H1 (cell line): ENCODE measurements at places on chromosomes 3 and 15. TPM values are rescaled to one million over a fixed set of nuclear protein-coding genes. Genes with fewer than 3 reads are reported as not detected.

DNA sequence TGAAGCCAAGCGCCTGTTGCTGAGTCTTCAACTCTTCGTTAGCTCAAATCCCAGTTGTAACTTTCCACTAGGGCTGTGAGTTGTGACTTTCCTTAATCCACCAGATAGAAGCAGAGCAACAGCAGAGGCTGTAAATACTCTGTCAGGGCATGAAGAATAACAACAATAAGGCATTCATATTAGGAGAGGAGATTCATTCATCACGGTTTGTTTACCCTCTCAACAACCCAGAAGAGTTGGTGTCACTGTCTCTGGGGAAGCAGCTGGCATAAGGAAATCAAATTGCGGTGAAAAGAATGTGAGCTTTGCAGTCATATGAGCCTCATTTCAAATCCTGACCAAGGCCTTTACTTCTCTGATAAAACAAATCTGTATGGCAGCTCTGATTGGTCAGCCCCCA is 184.8 kb downstream of the SHQ1 start:
- DNase-seq: no peak

DNA sequence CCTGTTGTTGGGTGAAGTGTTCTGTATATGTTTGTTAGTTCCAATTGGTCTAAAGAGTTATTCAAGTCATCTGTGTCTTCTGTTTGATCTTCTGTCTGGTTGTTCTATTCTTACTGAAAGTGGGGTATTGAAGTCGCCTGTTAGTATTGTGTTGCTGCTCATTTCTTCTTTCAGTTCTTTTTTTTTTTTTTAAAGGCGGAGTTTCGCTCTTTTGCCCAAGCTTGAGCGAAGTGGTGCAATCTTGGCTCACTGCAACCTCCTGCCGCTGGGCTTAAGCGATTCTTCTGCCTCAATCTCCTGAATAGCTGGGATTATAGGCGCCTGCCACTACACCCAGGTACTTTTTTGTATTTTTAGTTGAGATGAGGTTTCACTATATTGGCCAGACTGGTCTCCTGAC is 23.5 kb downstream of the PFN2 start:
- no peak for DNase-seq

Gene UNC13C
- 0.02 TPM in 1 of 2 replicates, not detected in the other for polyA plus RNA-seq

Gene PDIA5
- polyA plus RNA-seq: 18.2 and 18.9 TPM in 2 replicates

Gene SAMD7
- polyA plus RNA-seq: not detected in 2 replicates

Gene CHL1
- polyA plus RNA-seq: 0.03 and 0.05 TPM in 2 replicates

DNA sequence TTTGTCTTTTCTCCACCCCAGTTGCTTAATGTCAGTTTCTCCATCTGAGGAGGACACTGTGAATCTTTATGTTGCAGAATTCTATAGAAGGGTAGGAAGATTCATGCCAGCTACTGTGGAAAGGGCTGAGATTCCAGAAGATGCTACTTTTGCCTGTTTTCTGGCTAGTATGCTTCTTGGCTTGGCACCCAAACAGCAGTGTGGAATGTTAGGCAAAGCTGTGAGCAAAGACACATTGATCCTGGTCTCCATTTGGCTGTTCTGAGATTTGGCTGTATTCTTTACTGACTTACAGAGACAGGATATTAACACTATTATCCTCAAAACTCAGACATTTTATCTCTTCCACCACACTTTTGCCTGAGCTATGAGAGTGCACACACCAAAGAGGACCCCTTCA is 39.3 kb downstream of the PDHB start:
- no peak for DNase-seq

Gene HTR3E
- polyA plus RNA-seq: not detected in 2 replicates

Gene PEX5L
- 0.80 and 0.89 TPM in 2 replicates for polyA plus RNA-seq

DNA sequence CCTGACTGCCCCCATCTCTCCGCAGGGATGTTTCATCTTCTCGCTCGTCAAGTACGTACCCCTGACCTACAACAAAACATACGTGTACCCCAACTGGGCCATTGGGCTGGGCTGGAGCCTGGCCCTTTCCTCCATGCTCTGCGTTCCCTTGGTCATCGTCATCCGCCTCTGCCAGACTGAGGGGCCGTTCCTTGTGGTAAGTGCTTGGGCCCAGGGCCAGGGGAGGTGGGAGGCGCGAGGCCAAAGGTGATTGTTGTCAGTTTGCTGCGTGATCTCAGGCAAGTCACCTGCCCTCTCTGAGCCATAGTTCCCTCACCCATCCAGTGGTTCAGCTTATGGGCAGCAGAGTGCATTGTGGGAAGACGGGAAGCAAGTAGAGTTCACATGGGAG is 58.5 kb downstream of the GRIP2 start:
- no peak for DNase-seq

DNA sequence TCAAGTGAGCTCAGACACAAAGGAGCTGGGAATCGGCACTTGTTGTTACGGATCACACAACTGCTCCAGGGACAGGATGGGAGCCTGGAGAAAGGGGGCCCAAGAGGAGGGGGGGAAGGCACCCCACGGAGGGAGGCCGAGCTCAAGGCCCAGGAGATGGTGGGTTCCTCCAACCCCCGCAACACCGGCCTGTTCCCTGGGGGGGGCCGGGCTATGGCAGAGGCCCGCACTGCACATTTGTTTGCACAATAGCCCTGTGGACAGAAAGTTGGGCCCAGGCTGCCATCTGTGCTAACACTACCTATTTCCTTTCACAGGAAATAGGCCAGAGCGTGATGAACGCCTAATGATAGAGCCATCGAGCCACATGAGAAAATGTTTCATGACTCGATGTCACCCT is 147.1 kb downstream of the NSMCE3 start:
- DNase-seq: no peak

Gene GALNT15
- 0.02 TPM in 1 of 2 replicates, not detected in the other for polyA plus RNA-seq

GRCh38 chr3:60917141-60917540 is 334.1 kb downstream of the FHIT start:
- DNase-seq: no peak

DNA sequence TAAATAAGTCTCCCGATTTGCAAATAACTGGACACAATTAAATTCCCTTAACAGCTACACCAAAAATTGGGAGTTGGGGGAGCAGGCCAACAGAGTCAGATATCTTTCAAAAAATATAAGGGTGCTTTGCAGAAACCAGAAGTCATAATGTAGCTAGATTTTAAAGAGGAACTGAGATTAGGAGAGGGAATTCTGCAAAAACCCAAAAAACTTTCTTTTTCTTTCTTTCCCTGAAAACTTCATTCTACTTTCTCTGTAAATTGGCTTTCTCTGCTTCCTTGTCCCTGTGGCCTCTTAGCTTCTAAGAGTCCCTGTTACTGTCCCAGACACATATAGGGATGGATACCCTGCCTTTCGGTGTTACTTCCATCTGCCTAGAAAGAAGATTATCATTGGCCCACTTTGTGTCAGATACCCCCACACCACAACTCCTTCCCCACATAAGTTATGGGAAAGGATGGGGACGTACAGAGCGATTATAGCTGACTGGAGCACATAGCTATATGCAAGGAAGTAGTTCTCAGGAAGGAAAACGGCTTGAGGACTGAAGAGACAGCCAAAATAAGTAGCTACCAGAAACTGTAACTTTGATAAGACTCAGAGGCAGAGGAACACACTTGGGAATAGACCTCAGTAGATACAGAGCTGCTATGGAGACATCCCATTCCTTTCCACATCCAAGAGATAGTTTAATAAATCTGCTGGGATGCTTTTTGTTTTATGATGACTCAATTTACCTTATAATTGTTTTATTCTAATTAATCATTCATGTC is 129.1 kb upstream of the TGFBR2 start:
- DNase-seq: no peak

DNA sequence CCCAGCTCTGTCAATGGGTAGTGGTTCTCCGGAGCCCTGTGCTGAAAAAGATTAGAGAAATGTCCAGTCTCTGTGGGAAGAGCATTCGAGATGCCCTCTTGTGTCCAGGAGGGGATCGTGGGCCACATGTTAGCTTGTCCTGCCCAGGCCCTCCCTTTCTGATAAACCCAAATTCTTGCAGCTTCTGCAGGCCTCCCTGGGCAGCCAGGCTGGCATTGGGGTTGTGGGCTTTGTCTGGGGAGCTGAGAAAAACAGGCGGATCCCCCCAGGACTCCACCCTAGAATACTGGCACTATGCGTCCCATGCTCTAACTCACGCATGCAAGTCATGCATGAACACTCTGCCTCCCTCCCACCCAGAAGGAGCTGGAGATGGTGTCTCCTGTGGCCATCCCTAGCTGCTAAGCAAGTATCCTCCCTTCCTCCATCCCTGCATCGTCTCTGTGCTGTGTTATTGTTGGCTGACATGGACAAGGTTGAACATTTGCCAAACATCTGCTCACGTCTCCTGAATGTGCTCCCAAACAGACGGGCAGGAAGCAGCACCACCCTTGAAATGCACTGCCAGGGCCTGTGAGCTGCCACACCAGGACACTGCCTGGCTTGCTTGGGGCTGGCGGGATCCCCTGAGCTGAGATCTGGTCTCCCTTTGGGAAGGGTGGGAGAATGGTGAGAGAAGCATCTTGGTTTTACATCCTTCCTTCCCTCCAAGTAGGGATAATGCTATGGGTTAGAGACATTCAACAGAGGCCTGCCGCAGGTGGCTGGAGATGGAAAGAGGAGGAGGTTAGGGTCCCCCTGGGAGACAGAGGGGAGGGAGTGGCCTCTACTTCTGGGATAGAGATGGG is 26.5 kb downstream of the CFAP161 start:
- DNase-seq: no peak

Gene NANOGP8
- 14.5 and 23.3 TPM in 2 replicates for polyA plus RNA-seq

Gene CDHR4
- 0.60 and 0.96 TPM in 2 replicates for polyA plus RNA-seq

Gene U2SURP
- polyA plus RNA-seq: 14.4 and 22.2 TPM in 2 replicates

Gene MUC13
- not detected in 2 replicates for polyA plus RNA-seq

Gene KLHDC8B
- polyA plus RNA-seq: 20.9 and 21.3 TPM in 2 replicates

- DNase-seq: no peak
Measured at GRCh38 chr15:32817577-32817976, 99.8 kb downstream of the GREM1 start.

DNA sequence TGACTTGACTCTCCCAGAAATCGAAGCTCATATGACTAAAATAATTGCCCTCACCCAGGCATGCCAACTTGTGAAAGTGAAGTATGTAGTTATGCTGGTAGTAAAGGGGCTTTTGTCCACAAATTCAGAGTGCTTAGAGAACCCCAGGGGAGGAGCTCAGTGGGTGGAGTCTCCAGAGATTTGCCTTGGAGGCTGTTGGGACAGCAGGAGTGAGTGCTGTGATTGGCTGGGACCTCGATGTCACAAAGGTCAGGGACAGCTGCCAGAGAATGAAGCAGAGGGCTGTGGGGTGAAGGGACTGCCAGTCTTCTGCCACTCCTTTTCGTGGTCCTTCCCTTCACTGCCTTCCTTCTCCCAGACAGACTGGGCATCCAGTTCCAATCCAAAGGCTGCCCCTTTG is 49.8 kb downstream of the ZNF445 start:
- no peak for DNase-seq

Gene B3GNT5
- polyA plus RNA-seq: 1.7 and 2.4 TPM in 2 replicates

- no peak for DNase-seq
Measured at GRCh38 chr3:43854283-43854682, 163.5 kb downstream of the ABHD5 start.

Gene FGF7
- not detected in 2 replicates for polyA plus RNA-seq

Gene CACNA2D2
- 24.9 and 25.0 TPM in 2 replicates for polyA plus RNA-seq

Gene NUDT16
- polyA plus RNA-seq: 8.5 and 12.2 TPM in 2 replicates

- no peak for DNase-seq
Measured at GRCh38 chr3:184227481-184227935, 1.9 kb upstream of the VWA5B2 start.

DNA sequence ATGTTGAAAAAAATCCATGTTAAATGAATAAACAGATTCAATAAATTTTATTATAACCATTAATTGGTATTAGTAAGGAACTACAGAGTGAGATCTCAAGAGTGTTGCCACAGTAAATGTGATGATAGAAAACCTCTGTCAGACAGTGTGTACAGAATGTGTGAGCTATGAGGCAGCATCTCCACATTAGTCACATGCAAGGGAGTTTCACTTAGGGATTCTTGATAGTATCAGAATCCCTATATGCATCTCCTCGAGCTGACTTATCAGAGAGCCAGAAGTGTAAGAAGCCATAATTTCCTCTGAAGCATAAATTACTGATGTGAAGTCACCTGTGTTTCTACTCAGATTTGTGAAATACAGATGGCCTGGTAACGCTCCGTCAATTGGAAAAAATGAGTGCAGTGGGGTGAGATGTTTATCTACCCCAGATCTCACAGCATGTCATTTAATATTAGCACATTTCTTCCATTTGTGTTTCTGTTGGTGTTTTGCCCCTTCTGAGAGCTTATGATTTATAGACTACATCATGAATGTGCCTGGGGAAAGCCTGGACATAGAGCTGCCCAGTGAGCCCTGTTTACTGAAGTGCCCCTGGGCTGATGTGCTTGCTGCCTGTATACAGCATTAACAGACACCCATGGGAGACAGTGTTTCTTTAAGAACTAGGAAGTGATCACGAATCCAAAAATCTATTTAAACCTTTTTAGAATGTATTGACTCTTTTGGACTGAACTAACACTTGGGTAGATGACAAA is 262.4 kb downstream of the CPNE4 start:
- DNase-seq: no peak

GRCh38 chr15:71634820-71635560 is 175.4 kb upstream of the NR2E3 start:
- DNase-seq: no peak

DNA sequence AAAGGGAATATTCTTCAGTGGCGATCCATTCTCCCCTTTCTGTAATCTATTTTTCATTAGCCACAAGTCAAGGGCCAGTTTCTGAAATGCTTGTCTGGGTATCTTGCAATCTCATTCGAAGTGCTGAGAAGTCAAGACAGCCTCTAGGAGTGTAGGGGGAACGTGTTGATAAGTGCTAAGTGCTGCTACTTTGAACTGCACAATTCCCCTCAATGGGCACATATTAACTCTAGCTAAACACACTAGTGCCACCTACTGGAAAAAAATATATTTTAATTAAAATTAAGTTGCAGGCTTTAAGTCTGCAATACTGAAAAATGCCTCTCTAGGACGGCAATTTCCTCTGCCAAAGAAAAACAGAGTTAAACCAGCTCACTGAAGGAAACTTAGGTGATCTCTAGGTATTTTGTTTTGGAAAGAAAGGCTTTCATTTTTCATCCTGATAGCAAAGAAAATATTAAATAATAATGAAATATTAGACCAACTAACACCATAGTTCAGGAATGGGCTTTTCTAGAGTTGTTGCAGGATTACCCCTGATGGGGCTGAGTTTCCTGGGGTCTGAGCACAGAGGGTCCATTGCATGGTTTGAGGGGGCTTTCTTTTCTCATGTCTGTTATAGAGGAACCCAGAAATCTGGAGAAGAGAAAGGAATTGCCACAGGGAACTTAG is 181.9 kb upstream of the KBTBD8 start:
- DNase-seq: no peak

- no peak for DNase-seq
Measured at GRCh38 chr3:131454501-131454900, 48.3 kb downstream of the MRPL3 start.

Gene KIF23
- 17.9 and 26.2 TPM in 2 replicates for polyA plus RNA-seq

DNA sequence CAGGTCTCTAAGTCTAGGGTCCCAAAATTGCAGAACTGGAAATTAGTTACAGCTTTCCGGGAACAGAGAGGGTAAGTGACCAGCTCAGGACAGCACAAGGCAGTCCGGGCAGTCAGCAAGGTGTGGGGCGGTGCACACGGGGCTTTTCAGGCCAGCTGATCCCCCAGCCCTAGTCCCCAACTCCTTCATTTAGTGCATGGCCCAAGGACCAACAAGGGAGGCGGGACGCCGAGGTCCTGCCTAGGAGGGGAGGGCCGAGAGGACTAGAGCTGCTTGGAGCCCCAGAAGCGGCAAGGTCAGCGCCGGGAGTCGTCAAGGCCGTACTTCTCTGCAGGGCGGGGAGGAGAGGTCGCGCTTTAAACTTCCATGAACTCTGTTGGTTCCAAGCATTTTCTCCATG is 2.0 kb upstream of the PDE8A start:
- peak; percentile 69 for DNase-seq

Gene OCA2
- 0.20 and 0.36 TPM in 2 replicates for polyA plus RNA-seq

GRCh38 chr3:133506215-133506901 is 67.1 kb upstream of the CDV3 start:
- DNase-seq: no peak

Gene CYP8B1
- not detected in 2 replicates for polyA plus RNA-seq

Gene ZKSCAN7
- 5.5 and 10.2 TPM in 2 replicates for polyA plus RNA-seq
